ENCODE measurements at places on chromosomes 7 and 10. TPM values are rescaled to one million over a fixed set of nuclear protein-coding genes. Genes with fewer than 3 reads are reported as not detected.

Gene PLPP4
- total RNA-seq, result not detected

Gene OIT3
- total RNA-seq, result not detected

Gene EPHB4
- total RNA-seq, result 6.0 TPM

Gene GPR141
- total RNA-seq, result not detected

Gene CPA2
- not detected for total RNA-seq

Gene C10orf67
- total RNA-seq, result 2.0 TPM

Gene CUTC
- 21.6 TPM for total RNA-seq

Gene GHRHR
- not detected for total RNA-seq

Gene IFIT1B
- total RNA-seq, result not detected

Gene PNLIPRP3
- total RNA-seq, result not detected

Gene INTS15
- total RNA-seq, result 24.9 TPM

Gene HILPDA
- total RNA-seq, result 13.6 TPM

Gene COPS6
- 97.1 TPM for total RNA-seq

Gene MINDY4
- total RNA-seq, result 1.2 TPM

Gene PNLIPRP1
- not detected for total RNA-seq

Gene TMEM196
- total RNA-seq, result not detected

Gene TAS2R41
- total RNA-seq, result not detected

Gene TMEM229A
- total RNA-seq, result not detected

Gene IMPDH1
- 45.9 TPM for total RNA-seq

Gene C10orf53
- total RNA-seq, result not detected

Gene SFTPA1
- total RNA-seq, result not detected

Gene TBXAS1
- total RNA-seq, result 1.1 TPM

Gene MYPN
- total RNA-seq, result not detected

Gene PODXL
- 1.8 TPM for total RNA-seq

Gene VIPR2
- 1.7 TPM for total RNA-seq

Gene SLC26A4
- 0.74 TPM for total RNA-seq

Gene LGI1
- not detected for total RNA-seq

Gene SPAG6
- not detected for total RNA-seq

Gene NYAP1
- total RNA-seq, result 0.30 TPM

Gene PWWP2B
- total RNA-seq, result 1.5 TPM

Gene STYXL1
- 27.6 TPM for total RNA-seq

Gene MBL2
- not detected for total RNA-seq

Gene UMAD1
- total RNA-seq, result 13.8 TPM

Gene ATOH7
- not detected for total RNA-seq

Gene MYL10
- total RNA-seq, result not detected

Gene ZNF503
- 0.07 TPM for total RNA-seq

Gene CYP2C18
- total RNA-seq, result 0.22 TPM

Gene LIPF
- not detected for total RNA-seq

Gene LIPJ
- total RNA-seq, result not detected

Gene EPHB6
- 22.8 TPM for total RNA-seq

Gene GPER1
- not detected for total RNA-seq

Gene AKAP9
- 26.2 TPM for total RNA-seq

Gene LLCFC1
- total RNA-seq, result not detected

Gene FANK1
- 0.38 TPM for total RNA-seq

Gene CRYGN
- total RNA-seq, result not detected

Gene ASB10
- not detected for total RNA-seq

Gene AIFM2
- 3.3 TPM for total RNA-seq

Gene NAT16
- total RNA-seq, result not detected

Gene VWA2
- total RNA-seq, result not detected

Gene AGR2
- not detected for total RNA-seq

Gene AS3MT
- 1.2 TPM for total RNA-seq

Gene ZWINT
- 85.4 TPM for total RNA-seq

Gene FFAR4
- not detected for total RNA-seq

Gene FHIP2A
- total RNA-seq, result 8.7 TPM

Data from activated naive CD4-positive, alpha-beta T cell treated with anti-CD3 and anti-CD28 coated beads for 36 hours (primary cell).